Activated naive CD4-positive, alpha-beta T cell treated with anti-CD3 and anti-CD28 coated beads, Interleukin-2, amount 10 ng/mL, durations not matched to agents 7 days and 5 days (primary cell): ENCODE measurements at places on chromosomes 6 and 20.

GRCh38 chr6:150201285-150201684, 58.4 kb downstream of the PPP1R14C start:
- DNase-seq: no peak

DNA sequence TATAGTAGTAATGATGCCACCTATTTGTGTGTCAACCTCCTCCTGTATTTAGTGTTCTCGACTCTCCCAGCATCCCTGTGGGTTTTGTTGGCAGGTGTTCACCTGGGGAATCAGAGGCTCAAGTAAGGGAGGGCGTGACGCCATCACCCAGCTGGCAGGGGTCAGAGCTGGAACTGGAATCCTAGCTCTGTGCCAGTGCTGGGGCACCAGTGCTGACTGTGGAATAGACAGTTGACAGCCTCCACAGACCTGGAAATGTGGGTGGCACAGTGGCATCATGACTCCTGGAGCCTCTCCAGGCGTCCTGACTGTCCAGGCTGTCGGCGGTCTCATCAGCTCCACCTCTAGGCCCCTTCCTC, 102.8 kb downstream of the SYCP2 start:
- DNase-seq: no peak

GRCh38 chr6:106257195-106257594, 68.4 kb downstream of the ATG5 start:
- no peak for DNase-seq

DNA sequence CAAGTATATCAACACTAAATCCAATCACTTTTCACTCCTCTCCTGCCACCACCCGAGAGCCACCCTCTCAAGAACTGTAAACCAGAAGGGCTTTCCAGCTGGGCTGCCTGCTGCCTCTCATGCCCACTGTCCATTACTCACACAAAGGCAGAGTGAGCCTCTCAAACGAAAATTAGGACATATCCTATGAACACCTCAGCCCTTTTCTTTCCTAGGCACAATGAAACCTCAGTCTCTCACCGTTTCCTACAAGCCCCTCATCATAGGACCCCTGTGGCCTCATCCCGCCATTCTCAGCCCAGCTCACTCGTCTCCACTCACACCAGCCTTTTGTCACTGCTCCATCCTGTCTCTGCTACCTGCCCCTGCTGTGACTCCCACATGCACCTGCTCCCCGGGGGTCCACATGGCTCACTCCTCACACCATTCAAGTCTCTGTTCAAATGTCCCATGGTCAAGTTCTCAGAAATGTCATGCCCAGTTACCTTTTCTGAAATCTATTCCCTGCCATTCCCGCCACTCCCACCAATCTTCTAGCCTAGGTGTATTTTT, 7.4 kb downstream of the HLA-F start:
- no peak for DNase-seq

DNA sequence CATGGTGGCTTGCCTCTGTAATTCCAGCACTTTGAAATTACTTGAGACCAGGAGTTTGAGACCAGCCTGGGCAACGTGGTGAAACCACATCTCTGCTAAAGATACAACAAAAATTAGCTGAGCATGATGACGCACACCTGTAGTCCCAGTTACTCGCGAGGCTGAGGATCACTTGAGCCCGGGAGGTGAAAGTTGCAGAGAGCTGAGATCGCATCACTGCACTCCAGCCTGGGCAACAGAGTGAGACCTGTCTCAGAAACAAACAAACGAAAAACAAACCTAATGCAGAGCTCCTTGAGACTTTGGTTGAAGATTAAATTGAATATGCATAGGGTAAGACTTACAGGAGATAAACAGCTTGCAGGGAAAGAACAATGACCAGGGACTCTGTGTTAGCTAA, 80.8 kb downstream of the SCAF8 start:
- no peak for DNase-seq

DNA sequence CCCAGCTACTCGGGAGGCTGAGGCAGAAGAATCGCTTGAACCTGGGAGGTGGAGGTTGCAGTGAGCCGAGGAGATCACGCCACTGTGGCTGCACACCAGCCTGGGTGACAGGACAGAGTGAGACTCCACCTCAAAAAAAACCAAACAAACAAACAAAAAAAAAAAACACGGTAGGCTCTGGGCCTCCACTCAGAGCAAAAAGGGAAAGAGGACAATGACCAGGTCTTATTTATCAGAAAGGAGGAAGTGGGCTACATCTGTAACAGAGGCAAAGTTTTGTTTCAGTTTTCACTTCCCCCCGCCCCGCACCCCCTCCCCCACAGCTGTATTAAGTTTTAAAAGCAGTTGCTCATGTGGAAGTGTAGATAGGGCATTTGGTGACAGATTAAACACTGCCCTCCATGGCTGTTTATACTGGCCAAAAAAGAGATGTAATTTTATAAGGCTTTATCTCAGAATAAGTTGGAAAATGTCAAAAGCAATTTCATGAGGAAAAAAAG, 114.6 kb downstream of the RCAN2 start:
- peak; percentile 22 for DNase-seq

- DNase-seq: no peak
These were observed 1.1 kb downstream of the EDN3 start for GRCh38 chr20:59301343-59302007.

- no peak for DNase-seq
These were observed 497.2 kb upstream of the CDH4 start for GRCh38 chr20:60754856-60755255.

DNA sequence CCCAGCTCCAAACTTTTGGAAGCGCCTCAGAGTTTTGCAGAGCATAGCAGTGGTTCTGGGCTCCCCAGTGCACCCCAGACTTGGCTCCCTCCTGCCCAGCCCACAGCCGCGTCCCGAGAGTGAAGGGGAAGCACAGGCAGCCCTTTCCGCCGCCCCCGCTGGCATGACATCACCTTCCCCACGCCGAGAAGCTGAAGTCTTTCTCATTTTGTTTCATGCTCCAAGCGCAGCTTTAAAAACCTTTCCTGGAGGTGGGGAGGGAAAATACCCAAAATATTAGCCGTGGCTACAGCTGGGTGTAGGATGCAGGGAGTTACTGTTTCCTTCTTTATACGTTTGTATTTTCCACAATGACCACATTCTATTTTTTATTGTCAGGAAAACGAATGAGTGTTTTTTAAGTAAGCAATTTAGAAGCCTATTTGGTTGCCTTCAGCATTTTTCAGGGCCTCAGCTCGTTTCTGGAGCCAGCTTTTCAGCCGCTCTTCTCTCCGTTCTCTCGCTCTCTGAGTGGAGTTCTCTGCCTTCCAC, 72.9 kb downstream of the SNX5 start:
- peak; percentile 57 for DNase-seq

- DNase-seq: no peak
These were observed 191.8 kb upstream of the RREB1 start for GRCh38 chr6:6915813-6916547.

- DNase-seq: no peak
These were observed 87.2 kb upstream of the STXBP5 start for GRCh38 chr6:147117011-147117410.

- no peak for DNase-seq
These were observed 3.7 kb downstream of the TNXB start for GRCh38 chr6:32105433-32105832.
